ENCODE measurements at places on chromosomes 5 and 9.
A peak's percentile ranks its signal among the peaks of the same experiment; 100 is the strongest.

GRCh38 chr5:166639151-166639550 lies 1652.3 kb upstream of the WWC1 start:
- no peak for DNase-seq

DNA sequence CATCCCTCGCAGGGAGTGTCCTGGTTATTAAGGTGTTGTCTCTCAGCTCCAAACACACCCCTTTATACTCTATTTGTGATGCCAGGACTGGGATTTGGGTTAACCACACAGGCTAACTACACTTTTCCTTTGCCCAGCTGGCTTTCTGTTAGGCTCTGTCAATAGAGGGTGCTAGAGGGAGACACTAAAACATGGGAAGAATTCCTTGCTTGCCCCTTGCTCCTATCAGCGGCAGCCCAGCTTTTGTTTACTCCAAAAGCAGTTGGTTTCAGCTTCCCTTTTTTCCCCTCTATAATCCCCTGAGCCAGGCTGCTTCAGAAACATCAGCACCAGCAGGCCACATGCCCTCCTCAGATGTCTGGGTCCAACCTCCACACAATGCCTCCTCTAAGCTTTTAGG lies 297.1 kb downstream of the KCTD16 start:
- DNase-seq: no peak

DNA sequence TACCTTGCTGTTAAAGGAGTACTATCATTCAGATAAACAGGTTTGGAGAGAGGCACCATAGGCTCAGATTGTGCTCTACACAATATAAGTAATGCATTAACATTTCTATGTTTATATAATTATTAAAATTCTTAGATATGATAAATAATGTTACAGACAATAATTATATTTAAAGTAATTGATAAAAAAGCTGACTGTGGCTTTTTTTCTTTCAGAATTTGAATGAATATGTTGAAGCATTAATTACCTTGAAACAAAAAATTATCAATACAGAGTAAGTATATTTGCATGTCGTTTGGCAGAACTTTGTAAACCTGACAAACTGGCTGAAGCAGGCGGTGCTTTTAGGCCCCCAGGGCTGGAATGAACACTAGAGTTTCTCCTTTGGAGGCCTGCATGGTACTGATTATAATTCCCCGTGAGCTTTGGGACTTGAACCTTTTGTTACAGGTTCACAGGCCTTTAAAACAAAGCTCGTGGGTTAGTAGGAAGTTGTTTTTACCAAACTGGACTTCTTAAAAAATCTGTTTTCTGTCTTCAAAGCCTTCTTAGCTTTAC lies 13.8 kb downstream of the ICE1 start:
- no peak for DNase-seq

- no peak for DNase-seq
Observed at GRCh38 chr9:100884518-100884917, 144.0 kb upstream of the PLPPR1 start.

DNA sequence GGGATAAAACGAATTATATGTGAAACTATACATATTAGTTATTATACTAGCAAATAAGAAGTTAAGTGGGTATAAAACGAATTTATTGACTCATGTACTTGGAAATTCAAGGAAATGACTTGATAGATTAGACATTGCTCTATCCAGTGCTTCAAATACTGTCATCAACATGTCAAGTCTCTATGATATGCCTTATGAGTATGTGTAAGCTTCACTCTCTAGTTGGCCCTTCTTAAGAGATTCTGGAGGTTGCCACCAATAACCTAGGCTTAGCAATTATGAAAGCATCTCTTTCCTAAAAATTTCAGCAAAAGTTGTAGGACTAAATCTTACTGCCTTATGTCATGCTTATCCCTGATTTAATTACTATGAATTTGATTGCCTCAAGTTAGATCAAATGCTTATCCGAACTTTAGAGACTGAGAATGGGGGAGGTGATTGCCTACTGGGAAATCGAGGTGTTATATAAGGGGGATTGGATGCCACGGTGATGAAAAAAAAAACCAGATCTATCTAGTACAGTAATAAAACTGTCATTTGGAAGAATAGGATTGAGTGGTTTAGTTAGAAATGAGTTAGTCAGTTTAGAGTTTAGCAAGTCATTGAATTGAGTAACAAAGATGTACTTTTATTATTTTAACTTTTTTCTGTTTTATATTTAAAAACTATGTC lies 46.9 kb downstream of the CSNK1G3 start:
- no peak for DNase-seq

GRCh38 chr9:33638391-33638915 lies 114.4 kb downstream of the ANKRD18B start:
- DNase-seq: no peak

DNA sequence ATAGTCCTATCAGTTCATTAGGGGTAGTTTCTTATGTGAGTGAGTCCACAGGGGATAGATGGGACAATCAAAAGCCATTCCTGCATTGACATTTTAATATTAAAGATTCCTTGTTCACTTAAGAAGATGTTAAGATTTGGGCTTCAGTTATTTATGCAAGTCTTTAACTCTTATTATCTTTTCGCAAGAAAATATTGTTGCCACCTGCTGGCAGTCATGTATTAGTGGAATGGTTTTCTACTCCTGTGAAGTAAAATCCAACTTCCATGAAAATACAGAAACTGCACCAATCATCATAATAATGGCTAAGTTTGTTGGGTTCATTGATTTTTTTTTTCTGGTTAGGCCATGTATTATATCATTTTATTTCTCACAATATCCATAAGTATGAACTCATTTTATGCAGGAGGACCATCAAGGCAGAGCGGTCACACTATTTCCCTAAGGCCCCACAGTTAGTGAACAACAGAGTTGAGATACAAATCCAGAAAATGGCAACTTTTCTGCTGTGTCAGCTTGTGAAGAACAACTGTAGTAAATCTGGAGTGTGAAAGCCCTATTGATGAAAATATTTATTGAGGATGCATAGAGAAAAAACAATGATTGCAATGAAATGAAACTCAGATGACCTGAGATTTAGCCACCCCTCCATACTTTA lies 88.5 kb upstream of the TXNDC8 start:
- DNase-seq: no peak

- DNase-seq: no peak
Observed at GRCh38 chr5:95725071-95725820, 5.9 kb upstream of the RHOBTB3 start.

DNA sequence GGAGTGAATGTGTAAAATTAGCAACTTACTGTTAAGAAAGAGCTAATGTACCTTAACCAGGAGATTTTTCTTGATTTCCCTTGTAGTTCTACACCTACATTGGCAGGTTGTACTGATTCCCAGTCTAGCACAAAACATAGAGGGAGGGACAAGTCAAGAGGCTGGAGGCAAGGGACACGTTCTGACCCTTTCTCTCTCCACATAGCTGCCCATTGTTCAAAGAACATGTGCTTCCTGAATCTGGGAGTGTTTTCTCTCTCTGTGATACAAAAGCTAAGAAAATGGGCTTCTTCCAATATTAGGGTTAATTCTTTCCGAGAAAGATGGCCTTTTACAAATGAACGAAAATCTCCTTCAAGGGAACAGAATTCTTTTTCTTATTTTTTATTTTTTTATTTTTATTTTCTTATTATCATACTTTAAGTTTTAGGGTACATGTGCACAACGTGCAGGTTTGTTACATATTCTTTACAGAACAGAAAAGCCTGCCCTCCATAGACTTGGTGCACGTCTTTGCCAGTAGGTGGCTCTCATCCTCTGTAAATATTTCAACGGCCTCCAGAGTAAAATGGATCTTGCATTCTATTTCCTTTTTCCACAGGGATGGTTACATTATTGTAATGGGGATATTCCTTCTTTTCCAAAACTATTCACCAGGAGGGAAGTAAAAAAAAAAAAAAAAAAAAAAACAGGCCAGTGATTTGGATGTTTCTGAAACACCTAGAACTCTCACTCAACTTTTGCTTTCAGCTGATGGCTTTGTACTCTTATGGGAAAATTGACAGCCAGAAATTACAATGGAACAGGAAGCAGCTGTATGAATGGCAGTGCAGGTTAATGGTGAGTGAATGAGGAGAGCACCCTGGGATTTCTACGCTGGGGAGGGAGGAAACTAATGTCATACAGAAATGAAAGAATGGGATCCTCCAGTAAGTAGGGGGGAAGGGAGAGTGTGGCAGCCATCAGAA lies 13.1 kb upstream of the IFNA5 start:
- DNase-seq: no peak

DNA sequence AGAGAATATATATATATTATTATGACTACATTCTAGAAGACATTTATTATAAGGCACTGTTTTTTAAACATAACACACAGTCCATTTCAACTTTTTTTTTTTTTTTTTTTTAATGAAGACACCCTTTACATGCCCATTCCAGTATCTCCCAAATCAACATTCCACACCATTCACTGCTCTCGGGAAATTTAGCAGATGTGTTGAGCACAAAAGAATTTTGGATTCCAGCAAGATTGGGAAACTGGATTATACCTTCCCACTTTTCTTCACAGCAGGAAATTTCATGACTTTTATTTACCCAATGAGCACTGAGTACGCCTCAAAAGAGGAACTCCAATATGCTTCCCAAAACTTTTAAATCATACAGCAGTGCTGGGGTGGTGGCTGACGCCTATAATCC lies 333.6 kb upstream of the DAB2 start:
- no peak for DNase-seq

DNA sequence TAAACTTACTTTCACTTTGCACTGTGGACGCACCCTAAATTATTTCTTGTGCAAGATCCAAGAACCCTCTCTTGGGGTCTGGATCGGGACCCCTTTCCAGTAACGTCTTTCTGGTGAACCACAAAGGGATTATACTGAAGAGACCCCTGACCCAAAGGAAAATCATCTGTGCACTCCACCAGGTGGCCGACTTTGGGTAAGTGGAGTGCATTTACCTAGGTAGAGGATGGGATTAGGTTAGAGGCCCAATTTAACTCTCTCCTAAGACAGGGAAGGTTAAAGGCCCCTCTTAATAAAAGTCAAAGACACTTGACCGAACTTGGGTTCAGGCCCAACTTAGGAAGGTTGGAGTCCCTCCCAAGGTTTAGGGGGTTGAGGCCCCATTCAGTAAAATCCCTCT lies 8.2 kb upstream of the PAIP1 start:
- DNase-seq: no peak

GRCh38 chr5:143541943-143542797 lies 138.7 kb upstream of the NR3C1 start:
- DNase-seq: no peak

DNA sequence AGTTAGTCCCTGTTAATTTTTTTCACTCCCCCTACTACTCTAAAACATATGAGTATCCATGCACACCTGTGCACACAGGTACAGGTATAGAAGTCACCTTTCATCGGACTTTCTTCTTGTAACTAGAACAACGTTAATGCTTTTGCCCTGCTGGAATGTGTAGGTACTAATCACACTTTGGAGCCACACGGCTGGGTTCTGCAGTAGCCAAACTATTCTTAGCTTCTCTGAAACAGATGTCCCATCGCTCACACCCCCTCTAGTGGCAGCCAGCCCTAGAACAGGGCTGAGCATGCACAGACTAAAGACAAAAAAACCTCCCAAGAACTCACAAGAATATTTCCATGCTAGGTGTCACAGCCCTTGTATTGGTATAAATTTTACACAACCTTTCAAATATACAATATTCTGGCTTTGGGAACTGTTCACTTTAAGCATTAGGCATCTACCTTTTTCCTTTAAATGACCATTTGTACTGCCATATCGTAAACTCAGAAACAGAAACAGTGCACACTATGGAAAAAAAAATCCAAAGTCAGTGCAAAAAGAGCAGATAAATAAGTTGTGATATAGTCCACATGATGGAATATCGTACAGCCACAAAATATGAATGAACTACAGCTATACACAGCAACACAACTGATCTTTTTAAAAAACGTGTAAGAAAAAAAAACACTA lies 64.0 kb downstream of the RETREG1 start:
- DNase-seq: peak; percentile 16

GRCh38 chr5:8606231-8606630 lies 737.3 kb downstream of the MTRR start:
- no peak for DNase-seq
